Glomerular endothelial cell (primary cell): ENCODE measurements at places on chromosomes 7 and 10. TPM values are rescaled to one million over a fixed set of nuclear protein-coding genes. Genes with fewer than 3 reads are reported as not detected.

Gene SLC16A12
- 0.58 and 1.6 TPM in 2 replicates for total RNA-seq

Gene LRRD1
- total RNA-seq = 0.12 and 0.24 TPM in 2 replicates

Gene TRIP6
- total RNA-seq = 73.7 and 99.9 TPM in 2 replicates

Gene UCMA
- not detected in 2 replicates for total RNA-seq

Gene GFRA1
- 0.99 and 5.6 TPM in 2 replicates for total RNA-seq

Gene GRID2IP
- not detected in 2 replicates for total RNA-seq

Gene ATG9B
- total RNA-seq = 0.10 TPM in 1 of 2 replicates, not detected in the other

Gene TMEM213
- total RNA-seq = not detected in 2 replicates

Gene GTPBP4
- total RNA-seq = 34.9 and 40.1 TPM in 2 replicates

Gene FZD1
- total RNA-seq = 4.0 and 8.4 TPM in 2 replicates

Gene ACTR3C
- total RNA-seq = 0.53 and 2.1 TPM in 2 replicates

Gene SNCG
- total RNA-seq = 42.3 and 72.4 TPM in 2 replicates

Gene CCDC186
- total RNA-seq = 5.8 and 10.5 TPM in 2 replicates

Gene NACAD
- 7.3 and 7.9 TPM in 2 replicates for total RNA-seq

Gene CCDC136
- total RNA-seq = 0.19 and 2.3 TPM in 2 replicates

Gene NEUROD6
- total RNA-seq = not detected in 2 replicates

Gene LAMB1
- total RNA-seq = 458 and 732 TPM in 2 replicates

Gene SPDYE11
- not detected in 2 replicates for total RNA-seq

Gene C10orf120
- total RNA-seq = not detected in 2 replicates

Gene RNF32
- total RNA-seq = 0.12 and 0.15 TPM in 2 replicates
